ENCODE measurements at places on chromosomes 13 and 19.
A peak's percentile ranks its signal among the peaks of the same experiment; 100 is the strongest.

- no peak for DNase-seq
- H3K27ac ChIP-seq: no peak overlapping the region
- no peak overlapping the region for H3K4me3 ChIP-seq
- H3K36me3 ChIP-seq: no peaks in the 10 kb centered on the region
- peaks cover 7% of the 10 kb centered on the region for H3K4me1 ChIP-seq
- H3K27me3 ChIP-seq: no peaks in the 10 kb centered on the region
Observed at GRCh38 chr19:41407271-41407670, 9.7 kb downstream of the BCKDHA start.

DNA sequence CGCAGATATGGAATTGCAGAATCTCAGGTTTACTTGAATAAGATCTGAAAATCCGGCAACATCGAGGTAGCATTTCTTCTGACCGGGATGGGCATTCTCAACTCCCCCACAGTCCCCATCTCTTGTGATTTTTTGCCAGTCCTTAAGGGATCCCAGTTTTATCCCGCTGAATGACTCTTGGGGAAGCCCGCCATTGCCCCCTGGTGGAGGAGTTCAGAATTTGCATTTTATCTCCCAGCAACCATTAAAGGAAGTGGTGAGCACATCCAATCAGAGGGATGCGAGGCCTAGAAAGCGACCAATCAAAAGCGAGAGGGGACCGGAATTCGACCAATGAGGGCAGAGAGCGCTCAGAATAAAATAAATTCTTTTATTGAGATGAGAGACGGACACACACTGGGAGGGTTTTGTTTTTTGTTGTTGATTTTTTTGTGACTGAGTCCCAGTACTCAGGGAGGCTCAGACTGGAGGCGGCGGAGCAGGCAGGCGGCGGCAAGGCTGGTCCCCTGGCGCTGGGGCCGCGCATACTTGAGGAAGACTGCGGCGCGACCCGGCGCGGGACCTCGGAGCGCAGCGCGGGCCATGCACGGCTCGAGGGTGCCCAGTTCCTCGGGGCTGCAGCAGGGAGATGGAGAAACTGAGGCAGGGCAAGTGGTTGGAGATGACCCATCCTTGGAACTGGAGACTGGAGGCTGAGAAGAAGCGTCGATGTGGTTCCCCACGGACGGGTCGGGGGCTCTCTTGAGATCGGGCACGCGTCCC, 3.9 kb upstream of the TTC9B start:
- H3K4me3 ChIP-seq: no peak overlapping the region
- H3K27ac ChIP-seq: no peak overlapping the region
- H3K4me1 ChIP-seq: 0 out of 2 replicates have a peak, but pooled peaks cover 2% of the 10 kb centered on the region
- peak; percentile 86 for DNase-seq

DNA sequence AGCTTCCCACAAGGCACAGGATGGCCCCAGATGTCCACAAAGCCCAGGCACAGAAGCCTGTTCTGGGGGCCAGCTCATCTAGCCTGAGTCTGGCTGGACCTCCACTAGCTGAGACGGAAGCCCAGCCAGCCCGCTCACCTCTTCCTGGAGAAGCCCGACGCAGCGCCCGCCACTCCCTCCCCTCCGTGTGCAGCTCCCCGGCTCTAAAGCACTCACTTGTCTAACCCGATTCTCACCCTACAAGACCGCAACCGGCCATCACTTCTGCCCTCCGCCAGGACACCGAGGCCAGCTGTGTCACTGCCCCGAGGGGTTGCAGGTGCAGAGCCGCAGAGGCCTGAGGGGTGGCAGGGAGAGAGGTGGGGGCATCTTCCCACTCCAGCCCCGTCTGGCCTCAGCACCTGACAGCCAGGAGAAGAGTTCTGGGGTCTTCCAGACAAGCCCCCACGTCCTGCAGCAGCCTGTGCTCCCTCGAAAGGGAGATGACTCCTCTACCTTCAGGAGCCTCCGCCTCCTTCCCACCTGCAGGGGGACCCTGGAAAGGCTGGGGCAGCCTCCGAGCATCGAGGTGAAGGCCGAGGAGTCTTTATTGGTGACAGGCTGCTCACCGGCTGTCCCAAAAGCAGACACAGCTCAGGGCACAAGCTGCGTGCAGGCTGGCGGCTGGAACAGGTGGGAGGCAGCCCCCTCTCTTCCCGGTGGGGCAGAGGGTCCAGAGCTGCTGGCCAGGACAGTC, 5.9 kb upstream of the DIRAS1 start:
- H3K27ac ChIP-seq: no peak overlapping the region
- H3K27me3 ChIP-seq: peaks cover 5% of the 10 kb centered on the region
- no peak for DNase-seq
- no peaks in the 10 kb centered on the region for H3K4me1 ChIP-seq
- H3K36me3 ChIP-seq: no peaks in the 10 kb centered on the region

DNA sequence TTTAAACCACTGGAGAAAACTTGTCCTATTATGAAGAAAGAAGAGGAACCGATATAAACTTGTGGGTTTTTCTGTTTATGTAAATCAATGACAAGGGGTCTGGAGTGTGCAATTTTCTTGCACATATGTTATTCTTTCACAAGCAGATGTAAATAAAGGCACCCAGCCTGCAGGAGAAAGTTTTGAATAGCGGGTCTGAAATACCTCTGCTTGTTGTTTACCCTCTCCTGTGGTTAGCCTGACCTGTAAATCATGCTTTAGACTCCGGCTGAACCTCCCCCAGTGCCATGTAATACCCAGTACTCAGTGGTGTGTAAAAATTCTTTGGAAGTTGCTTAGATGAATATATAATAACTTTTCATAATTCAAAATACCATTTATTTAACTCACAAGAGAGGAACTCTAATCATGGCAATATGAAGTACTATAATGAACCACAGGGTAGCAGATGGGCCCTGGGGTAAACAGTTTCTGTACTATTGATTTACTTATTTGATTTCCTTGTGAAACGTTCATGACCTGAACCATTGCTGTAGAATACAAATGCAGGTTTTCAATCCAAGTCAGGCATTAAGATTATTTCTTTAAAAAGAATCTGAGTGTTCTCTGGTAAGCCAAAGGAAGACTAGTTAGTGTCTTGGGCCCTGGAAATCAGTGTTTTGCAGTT, 245.1 kb downstream of the LMO7 start:
- no peaks in the 10 kb centered on the region for H3K27me3 ChIP-seq
- no peaks in the 10 kb centered on the region for H3K36me3 ChIP-seq

- H3K4me1 ChIP-seq: no peaks in the 10 kb centered on the region
- no peak overlapping the region for H3K27ac ChIP-seq
- no peaks in the 10 kb centered on the region for H3K36me3 ChIP-seq
- no peaks in the 10 kb centered on the region for H3K27me3 ChIP-seq
Observed at GRCh38 chr13:43551897-43552456, 234.8 kb downstream of the ENOX1 start.

DNA sequence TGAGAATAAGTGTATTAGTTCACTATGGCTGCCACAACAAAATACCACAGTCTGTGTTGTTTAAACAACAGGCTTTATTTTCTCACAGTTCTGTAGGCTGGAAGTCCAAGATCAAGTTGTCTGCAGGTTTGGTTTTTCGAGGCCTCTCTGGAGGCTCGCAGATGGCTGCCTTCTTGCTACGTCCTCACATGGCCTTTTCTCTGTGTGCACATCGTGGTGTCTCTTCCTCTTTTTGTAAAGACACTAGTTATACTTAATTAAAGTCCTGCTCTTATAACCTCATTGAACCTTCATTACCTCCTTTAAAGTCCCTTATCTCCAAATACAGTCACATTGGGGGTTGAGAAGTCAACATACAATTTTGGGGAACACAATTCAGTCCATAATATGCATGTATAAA, 10.6 kb downstream of the CSNK1A1L start:
- H3K4me3 ChIP-seq: no peak overlapping the region
- no peak for DNase-seq
- H3K4me1 ChIP-seq: no peaks in the 10 kb centered on the region

Measured in SJCRH30 (cell line).